Stimulated activated CD8-positive, alpha-beta memory T cell treated with anti-CD3 and anti-CD28 coated beads, Interleukin-2, amount 100 ng/mL, for 1 hour (primary cell): ENCODE measurements at places on chromosomes 2 and 18.

- no peak for DNase-seq
These were observed 155.1 kb downstream of the LPIN1 start for GRCh38 chr2:11901351-11902069.

DNA sequence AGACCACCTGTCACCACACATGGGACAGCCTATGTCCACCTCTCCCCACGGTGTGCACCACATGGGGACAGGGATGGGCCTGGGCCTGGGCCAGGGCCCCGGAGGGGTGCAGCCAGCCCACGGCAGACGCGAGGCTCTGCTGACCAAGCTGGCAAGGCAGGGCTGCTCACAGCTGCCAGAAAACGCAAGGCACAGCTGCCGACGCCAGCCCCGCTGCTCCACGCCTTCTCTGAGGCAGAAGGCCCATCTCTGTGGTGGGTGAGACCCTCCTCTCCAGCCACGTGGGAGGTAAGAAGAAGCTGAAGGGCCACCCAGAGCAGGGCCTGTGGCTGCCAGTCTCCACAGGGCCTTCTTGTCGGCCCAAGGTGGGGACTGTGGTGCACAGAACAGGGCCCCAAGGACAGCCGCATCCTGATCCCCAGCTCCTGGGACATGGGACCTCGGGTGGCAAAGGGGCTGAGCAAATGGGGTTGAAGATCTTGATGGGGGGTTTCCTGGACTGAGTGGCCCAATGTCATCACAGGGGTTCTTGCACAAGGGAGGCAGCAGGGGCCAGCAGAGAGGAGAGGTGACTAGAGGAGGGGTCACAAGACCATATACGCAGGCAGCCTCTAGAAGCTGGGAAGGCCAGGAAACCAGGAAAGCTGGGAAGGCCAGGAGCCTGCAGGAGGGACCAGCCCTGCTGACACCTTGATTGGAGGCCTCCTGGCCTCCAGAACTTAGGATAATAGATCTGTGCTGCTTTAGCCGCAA, 72.3 kb downstream of the NDUFA10 start:
- no peak for DNase-seq

GRCh38 chr2:237696461-237696860, 69.1 kb downstream of the LRRFIP1 start:
- no peak for DNase-seq

- no peak for DNase-seq
These were observed 16.7 kb downstream of the LANCL1 start for GRCh38 chr2:210459880-210460279.

GRCh38 chr2:118851650-118852049, 4.2 kb upstream of the EN1 start:
- DNase-seq, result no peak

GRCh38 chr18:61272793-61273192, 60.4 kb upstream of the CDH20 start:
- no peak for DNase-seq

- DNase-seq, result no peak
These were observed 959 bp upstream of the TUBA4B start for GRCh38 chr2:219252084-219252483.

GRCh38 chr2:104444889-104445288, 409.0 kb upstream of the POU3F3 start:
- no peak for DNase-seq

DNA sequence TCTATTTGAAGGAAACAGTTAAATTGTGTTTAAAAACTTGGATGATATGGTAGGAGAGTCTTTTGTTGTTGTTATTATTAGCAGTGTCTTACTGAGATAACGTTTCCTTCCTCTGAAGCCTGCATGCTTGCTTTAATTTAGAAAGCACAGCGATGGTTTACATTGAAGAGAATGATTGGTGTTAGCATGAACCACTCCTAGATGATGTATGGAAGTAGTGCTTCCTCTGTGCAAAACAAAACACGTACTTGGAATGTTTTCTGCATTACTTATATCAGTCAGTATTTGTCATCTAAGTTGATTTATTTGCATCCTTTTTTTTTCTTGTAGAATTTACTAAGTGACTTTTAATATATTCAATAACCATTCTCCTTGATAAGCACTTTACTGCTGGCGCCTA, 89.0 kb downstream of the UGGT1 start:
- no peak for DNase-seq
